Naive thymus-derived CD4-positive, alpha-beta T cell (primary cell): ENCODE measurements at places on chromosomes 2 and 18. TPM values are rescaled to one million over a fixed set of nuclear protein-coding genes. Genes with fewer than 3 reads are reported as not detected.

- DNase-seq = no peak
- H3K27ac ChIP-seq = no peak overlapping the region
- H3K36me3 ChIP-seq = peaks cover 10% of the 10 kb centered on the region
- H3K27me3 ChIP-seq = no peaks in the 10 kb centered on the region
- H3K4me1 ChIP-seq = no peaks in the 10 kb centered on the region
Observed at GRCh38 chr2:143572421-143572820, 443.2 kb downstream of the ARHGAP15 start.

GRCh38 chr2:63643486-63643885 is 54.7 kb downstream of the MDH1 start:
- no peaks in the 10 kb centered on the region for H3K27me3 ChIP-seq
- no peak overlapping the region for H3K27ac ChIP-seq
- H3K4me1 ChIP-seq = no peaks in the 10 kb centered on the region
- H3K4me3 ChIP-seq = no peak overlapping the region
- DNase-seq = no peak

- H3K36me3 ChIP-seq = no peaks in the 10 kb centered on the region
- H3K4me3 ChIP-seq = no peak within 1 kb of the TSS
- no peak within 1 kb of the TSS for H3K27ac ChIP-seq
- no peaks in the 10 kb centered on the region for H3K4me1 ChIP-seq
- DNase-seq = no peak
- H3K27me3 ChIP-seq = peaks cover 9% of the 10 kb centered on the region
Observed at GRCh38 chr2:172735582-172736423, at the start of gene RAPGEF4. TSS of gene RAPGEF4 (plus strand) at chr2:172735845. CDS start at chr2:172735984, 139 bp downstream.

GRCh38 chr2:137769406-137769805 is 194.9 kb upstream of the HNMT start:
- no peak for DNase-seq
- H3K27me3 ChIP-seq = no peaks in the 10 kb centered on the region
- no peaks in the 10 kb centered on the region for H3K4me1 ChIP-seq
- no peak overlapping the region for H3K27ac ChIP-seq
- H3K4me3 ChIP-seq = no peak overlapping the region

- H3K27ac ChIP-seq = no peak overlapping the region
- no peak for DNase-seq
- peaks cover 4% of the 10 kb centered on the region for H3K4me1 ChIP-seq
- no peak overlapping the region for H3K4me3 ChIP-seq
- H3K27me3 ChIP-seq = no peaks in the 10 kb centered on the region
Observed at GRCh38 chr2:231667496-231667895, 40.8 kb upstream of the PTMA start.

DNA sequence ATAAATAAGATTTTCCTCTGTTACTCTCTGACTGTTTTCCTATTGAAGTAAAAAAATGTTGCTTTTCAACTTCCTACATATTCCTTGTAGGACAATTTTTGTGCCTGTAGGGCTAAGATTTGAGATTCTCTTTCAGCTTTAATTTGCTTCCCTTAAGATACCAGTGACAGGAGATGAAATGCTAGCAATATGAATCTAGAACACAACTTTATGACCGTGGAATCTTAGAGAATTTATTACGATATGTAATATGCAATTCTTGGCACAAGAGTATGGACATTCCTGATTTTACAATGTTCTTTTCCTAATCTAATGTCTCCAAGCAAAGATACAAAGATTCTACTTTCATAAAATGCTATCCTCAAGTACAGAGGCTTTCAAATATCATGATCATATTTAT is 180.9 kb downstream of the KCNE4 start:
- H3K27me3 ChIP-seq = no peaks in the 10 kb centered on the region
- DNase-seq = no peak
- H3K36me3 ChIP-seq = no peaks in the 10 kb centered on the region
- H3K27ac ChIP-seq = no peak overlapping the region

DNA sequence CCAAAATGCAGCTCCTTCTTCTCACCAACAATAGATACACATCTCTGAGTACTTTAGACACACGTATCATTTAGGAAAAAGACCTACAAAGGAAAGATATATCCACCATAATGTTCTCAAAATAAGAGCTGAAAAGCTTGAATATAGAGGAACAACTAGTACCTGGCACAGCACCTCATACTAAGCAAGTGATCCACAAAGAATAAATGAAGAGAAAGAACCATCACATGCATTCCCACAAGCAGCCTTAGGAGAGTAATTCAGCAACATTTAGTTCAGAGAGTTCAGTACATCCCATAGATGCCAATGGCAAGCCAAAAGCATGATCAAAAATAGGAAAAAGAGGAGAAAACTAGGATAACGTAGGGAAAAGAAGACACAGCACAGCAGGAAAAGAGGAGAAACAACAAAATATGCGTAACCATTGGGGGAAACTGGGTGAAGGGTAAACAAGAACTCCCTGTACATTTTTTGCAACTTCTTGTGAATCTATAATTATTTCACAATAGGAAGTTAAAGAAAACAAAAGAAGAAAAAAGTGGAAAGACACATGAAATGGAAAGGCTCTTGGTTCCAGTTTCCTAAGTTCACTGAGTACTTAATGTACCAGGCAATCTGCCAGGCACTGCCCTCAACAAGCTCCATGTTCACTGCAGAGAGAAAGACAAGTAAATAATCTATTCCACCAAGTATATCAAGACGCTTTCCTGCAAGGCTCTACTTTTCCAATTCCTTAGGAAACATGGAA is 22.3 kb downstream of the CLASP1 start:
- DNase-seq = no peak
- no peaks in the 10 kb centered on the region for H3K27me3 ChIP-seq
- no peak overlapping the region for H3K4me3 ChIP-seq
- H3K36me3 ChIP-seq = no peaks in the 10 kb centered on the region
- no peak overlapping the region for H3K27ac ChIP-seq

DNA sequence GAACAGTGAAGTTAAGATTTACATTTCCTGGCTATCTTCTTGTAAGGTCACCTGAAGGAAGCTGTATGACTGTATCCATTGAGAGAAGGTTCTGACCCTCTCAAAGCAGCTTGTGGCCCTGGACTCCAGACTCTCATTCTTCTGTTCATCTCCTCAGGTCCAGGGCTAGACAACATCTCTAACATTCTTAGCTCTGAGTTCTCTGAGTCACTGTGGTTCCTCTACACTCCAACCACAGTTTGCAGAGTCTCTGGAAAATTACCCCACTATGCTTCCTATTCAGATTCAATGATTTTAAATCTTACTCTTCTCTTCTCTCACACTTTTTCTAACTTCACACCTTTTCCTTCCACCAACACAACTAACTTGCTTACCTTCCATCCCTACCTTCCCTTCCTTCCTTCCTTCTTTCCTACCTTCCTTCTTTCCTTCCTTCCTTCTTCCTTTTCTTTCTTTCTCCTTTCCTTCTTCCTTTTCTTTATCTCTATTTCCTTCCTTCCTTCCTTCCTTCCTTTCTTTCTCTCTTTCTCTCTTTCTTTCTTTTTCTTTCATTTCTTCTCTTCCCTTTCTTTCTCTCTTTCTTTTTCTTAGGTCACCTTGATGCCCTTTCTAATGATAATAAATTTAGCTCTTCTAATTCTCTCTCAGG is 824.3 kb upstream of the ZEB2 start:
- no peaks in the 10 kb centered on the region for H3K27me3 ChIP-seq
- H3K27ac ChIP-seq = no peak overlapping the region
- H3K36me3 ChIP-seq = no peaks in the 10 kb centered on the region

DNA sequence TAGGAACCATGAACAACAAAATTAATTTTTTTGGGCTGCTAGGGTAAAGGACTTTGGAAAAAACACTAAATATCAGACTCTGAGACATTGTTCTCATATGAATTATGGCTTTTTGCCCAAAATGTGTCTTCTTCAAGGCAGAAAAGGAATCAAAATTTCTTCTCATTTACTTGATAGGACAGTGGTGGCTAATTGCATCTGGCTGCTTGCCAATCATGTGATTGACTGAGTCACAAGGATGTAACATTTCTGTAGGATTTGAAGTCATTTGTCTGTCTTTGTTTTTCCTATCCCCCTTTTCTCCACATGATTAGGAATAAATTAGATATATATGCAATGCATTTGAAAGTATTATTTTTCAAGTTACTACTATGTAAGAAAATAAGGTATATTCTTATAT is 130.2 kb downstream of the SLC4A10 start:
- no peak overlapping the region for H3K4me3 ChIP-seq
- no peaks in the 10 kb centered on the region for H3K36me3 ChIP-seq
- no peak overlapping the region for H3K27ac ChIP-seq

The CDH7 gene
- total RNA-seq = not detected

The RAB17 gene
- not detected in 2 replicates for total RNA-seq

The ABCB11 gene
- total RNA-seq = not detected
